SK-MEL-5 (cell line): ENCODE measurements at places on chromosomes 13 and 19. TPM values are rescaled to one million over a fixed set of nuclear protein-coding genes. Genes with fewer than 3 reads are reported as not detected.

DNA sequence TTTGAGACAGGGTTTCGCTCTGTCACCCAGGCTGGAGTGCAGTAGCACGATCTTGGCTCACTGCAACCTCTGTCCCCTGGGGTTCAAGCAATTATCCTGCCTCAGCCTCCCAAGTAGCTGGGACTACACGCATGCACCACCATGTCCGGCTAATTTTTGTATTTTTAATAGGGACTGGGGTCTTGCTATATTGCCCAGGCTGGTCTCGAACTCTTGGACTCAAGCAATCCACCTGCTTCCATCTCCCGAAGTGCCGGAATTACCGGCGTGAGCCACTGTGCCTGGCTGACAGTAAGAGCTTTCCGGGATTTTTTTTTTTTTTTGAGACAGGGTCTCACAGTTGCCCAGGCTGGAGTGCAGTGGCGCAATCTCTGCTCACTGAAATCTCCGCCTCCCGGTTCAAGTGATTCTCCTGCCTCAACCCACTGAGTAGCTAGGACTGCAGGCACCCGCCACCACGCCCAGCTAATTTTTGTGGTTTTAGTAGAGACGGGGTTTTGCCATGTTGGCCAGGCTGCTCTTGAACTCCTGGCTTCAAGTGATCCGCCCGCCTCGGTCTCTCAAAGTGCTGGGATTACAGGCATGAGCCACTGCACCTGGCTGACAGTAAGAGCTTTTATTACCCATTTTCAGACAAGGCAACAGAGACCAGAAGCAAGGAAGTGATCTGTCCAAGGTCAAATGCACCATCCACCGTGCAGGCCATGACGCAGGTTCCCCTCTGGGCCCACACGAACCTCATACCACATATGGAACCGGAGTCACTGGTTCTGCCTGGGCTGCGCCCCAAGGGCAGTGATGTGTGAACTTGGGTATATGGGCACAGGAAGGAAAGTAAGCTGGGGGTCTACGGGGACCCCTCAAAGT lies 21.0 kb downstream of the RFX1 start:
- DNase-seq: no peak

- DNase-seq: no peak
Measured at GRCh38 chr13:44263751-44264620, 109.6 kb upstream of the SERP2 start.

The REX1BD gene
- 25.0 and 28.8 TPM in 2 replicates for total RNA-seq

DNA sequence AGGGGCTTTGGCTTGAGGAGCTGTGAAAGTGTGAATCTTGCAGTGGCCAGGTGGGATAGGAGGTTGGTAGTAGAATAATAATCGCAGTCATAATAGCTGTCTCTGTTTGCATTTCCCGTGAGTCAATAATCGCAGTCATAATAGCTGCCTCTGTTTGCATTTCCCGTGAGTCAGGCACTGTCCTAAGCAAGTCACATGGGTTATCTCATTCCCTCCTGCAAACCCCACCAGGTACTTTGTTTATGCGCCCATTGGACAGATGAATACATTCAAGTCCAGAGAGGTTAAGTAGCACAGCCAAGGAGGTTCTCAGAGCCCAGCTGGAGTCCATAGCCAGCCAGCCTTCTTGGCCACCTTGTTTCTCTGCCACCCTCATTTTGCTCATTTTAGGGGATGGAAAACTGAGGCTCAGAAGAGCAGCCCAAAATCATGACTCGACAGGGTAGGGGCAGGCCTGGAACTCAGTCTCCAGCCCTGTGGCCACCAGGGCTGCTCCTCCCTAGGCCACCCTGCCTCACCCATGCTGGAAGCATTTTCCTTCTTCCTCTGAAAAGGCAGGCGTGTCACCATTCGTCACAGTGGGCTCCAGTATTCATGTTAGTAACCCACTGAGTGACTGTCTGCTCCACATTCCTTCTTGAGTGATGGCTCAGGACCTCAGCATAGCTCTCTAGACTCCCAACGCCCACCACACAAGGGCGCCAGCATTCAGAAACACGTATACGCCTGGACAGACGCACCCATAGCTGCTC lies 206.2 kb downstream of the URI1 start:
- DNase-seq: peak; percentile 62

The NKG7 gene
- not detected in 2 replicates for total RNA-seq

- no peak for DNase-seq
Measured at GRCh38 chr19:46932346-46932745, 71.5 kb downstream of the ARHGAP35 start.

- peak; percentile 56 for DNase-seq
Measured at GRCh38 chr19:5001615-5002014, 32.7 kb downstream of the KDM4B start.

- DNase-seq: no peak
Measured at GRCh38 chr13:109345433-109345941, 440.9 kb downstream of the IRS2 start.

DNA sequence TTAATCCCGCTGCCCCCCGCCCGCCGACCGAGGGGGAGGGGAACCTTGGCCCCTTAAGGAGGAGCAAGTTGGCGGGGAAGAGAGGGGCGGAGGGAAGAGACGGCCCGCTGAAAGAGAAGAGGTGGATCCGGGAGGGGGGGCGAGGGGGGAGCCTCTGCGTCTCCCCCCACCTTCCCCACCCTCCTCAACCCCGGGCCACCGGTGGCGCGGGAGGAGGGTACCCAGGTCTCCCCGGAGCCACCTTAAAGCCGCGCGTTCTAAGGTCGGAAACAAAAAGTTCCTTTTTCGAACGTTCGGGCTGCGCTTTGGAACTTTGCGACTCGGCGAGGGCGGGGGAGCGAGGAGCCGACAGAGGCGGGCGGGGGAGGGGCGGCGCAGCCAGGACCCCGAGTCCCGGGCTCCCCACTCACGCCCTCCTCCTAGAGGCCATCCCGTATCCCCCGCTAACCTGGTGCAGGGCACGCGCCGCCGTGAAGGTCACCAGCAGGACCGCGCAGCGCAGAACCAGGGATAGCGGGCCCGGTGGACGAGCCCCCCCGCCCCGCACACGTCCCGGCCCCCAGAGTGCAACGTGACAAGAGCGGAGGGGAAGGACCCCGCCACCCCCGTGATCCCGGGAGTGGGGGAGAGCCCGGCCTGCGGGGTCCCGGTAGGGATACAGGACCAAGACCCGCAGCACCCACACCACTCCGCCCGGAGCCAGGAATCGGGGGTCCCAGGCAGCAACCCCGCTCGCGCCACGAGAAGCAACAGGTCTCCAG lies 659 bp downstream of the ERF start:
- DNase-seq: peak; percentile 57

The ZNF419 gene
- total RNA-seq: 6.5 and 8.6 TPM in 2 replicates

GRCh38 chr19:10339380-10339960 lies at the start of gene ICAM3:
TSS of gene ICAM3 (minus strand) at chr19:10339624. CDS start at chr19:10339614, 10 bp downstream.
- no peak for DNase-seq

DNA sequence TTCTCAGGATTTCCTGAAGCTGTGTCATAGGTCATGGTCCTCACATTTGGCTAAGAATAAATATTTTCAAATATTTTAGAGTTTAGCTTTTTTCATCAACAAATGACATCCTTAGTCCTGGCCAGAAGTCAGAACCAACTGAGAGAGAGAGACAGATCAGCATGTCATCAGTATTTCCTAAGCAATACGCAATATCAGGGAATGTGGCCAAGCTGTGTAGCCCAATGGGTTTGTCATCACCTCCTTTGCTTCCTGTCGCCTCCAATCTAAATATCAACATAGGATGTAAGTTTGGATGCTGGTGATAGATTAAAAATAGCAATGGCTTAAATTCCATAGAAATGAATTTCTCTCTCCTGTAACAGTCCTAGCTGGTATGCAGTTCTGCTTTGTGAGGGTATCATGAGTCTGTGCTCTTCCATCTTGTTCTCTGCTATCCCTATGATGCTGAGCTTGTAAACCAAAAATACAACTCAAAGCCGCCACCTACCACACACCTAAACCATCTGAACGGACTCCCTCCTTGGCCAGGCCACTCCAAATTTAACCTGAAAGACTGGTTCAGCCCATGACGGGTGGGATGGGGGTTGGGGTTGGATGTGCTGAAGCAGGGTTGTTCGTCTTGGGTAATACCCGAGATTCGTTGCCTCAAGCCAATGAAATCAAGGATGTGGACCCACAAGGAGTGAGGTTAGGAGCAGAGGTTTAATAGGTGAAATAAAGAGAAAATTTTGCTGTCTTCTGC lies 10.0 kb upstream of the IGSF23 start:
- DNase-seq: no peak

- peak; percentile 13 for DNase-seq
Measured at GRCh38 chr13:70842062-70842644, 733.9 kb upstream of the KLHL1 start.

DNA sequence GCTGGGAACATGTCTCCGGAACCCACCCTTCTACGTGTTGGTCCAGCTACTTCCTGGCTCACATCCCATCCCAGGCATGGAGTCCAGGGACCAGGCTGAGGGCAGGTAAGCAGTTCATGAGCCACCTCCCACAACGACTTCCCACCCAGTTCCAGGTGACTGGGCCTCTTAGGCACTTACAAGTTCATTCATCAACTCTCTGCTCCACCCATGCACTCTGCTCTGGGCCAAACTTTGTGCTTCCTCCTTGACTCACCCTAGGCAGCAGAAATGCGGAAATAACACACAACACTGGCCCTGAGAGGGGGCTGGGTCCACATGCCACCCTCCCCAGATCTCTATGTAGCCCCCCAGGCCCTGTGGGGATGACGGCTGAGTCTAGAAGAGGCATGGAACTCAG lies 20.5 kb downstream of the IQCN start:
- DNase-seq: no peak

GRCh38 chr19:32201636-32202051 lies 143.8 kb upstream of the ZNF507 start:
- DNase-seq: no peak

DNA sequence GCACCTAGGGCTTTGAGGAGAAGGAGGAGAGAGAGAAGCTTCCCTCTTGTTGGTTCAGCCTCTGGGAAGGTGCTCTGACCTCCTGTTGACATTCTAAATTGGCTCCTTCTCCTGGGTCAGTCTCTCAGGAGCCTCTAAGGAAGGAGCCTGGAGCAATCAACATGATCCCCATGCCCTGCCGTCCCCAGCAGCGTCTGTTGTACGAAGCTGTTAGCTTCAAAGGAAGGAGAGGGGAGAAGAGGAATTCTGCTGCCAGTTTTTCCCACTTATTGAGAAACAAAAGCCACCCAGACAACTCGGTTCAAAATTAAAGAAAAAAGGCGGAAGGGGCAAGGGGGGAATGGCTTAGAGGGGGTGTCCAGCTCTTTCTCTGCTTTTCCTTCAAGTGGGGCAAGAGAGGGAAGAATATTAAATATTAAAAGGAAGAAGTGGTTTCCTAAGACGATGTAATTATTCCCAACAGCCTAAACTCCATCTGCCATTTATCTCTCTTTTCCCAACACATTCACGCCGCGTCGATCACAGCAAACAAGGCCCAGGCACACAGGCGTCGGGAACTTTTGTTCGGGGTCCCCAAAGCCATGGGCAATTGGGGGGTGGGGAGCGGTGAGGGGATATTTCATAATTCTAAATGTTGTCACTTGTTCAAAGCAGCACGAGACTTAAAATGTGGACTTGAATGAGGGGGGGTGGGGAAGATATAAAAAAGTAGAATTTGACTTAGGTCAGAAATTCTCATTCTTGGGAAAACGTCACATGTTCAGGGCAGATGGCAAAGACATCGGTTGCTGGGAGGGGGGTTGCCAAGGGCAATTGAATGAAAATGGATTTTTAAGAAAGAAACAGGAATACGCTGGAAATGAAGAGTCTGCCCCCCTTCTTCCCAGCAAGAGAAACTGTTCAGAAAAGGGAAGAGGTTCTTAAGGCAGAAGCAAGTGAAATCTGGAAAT lies 116.8 kb upstream of the CACNA1A start:
- no peak for DNase-seq

- no peak for DNase-seq
Measured at GRCh38 chr13:24027494-24027893, 130.2 kb upstream of the C1QTNF9B start.

DNA sequence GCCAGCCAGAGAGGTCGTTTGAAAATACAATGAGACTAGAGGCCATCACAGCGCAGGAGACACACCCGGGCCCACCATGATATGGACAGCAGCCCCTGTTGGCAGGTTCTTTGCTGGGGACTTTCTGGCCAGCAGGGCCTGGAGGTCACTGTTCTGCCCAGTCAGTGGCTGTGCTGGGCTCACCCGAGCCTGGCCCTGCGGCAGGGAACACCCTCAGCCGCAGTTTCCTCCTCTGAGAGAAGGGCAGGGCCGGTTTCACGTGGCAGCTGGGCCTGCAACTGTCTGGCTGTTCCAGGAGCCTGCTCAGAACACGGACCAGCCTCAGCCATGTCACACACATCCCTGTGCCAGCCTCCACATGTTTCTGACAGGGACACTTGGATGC lies 39.4 kb downstream of the ADPRHL1 start:
- no peak for DNase-seq

GRCh38 chr13:111530137-111530870 lies 209.9 kb downstream of the TEX29 start:
- no peak for DNase-seq

The ZNF549 gene
- 6.6 and 7.6 TPM in 2 replicates for total RNA-seq

DNA sequence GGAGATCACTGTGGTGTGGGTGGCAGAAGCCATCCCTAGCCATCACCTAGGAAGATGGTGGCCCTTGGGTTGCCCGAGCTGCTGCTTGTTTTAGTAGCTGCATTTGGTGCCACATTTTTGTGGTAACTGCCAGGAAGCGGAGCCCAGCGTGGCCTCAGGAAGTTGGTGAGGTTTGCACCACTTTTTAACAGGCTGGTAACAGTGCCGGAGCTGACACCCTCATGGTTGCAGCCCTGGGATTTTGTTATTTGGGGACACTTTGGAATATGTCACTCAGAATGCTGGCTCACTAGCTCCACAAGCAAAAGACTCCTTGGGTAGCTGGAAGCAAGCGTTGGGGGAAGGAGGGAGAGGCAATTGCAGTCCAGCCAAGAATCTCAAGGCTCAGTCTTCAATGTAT lies 22.1 kb downstream of the ACTN4 start:
- DNase-seq: no peak

DNA sequence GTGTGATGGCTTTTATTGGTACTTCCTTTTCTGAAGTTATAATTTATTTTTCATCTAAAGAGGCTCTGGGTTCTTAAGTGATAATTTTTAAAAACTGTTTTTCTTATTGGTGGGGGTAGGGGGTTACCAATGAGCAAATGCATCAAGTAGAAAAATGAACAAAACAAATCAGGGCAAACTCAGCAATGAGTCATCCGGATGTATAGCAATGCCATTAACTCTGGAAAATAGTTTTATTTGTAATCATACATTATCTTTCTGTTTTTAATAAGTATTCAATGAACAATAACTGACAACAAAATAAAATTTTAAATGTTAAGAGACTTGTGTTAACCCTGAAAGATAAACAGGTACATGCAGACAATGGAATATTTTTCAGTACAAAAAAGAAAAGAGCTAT lies 67.6 kb downstream of the UFM1 start:
- no peak for DNase-seq

GRCh38 chr13:107743526-107743925 lies 471.8 kb downstream of the LIG4 start:
- no peak for DNase-seq
